Activated CD4-positive, alpha-beta T cell treated with anti-CD3 and anti-CD28 coated beads for 24 hours (primary cell): ENCODE measurements at places on chromosomes 1 and 21.

- no peak for DNase-seq
These were observed 90.4 kb downstream of the GLIS1 start for GRCh38 chr1:53648516-53648915.

GRCh38 chr21:46457801-46458314 lies 833 bp upstream of the DIP2A start:
- DNase-seq = peak; percentile 10

- no peak for DNase-seq
These were observed 40.0 kb downstream of the PRAMEF20 start for GRCh38 chr1:13450204-13450603.

DNA sequence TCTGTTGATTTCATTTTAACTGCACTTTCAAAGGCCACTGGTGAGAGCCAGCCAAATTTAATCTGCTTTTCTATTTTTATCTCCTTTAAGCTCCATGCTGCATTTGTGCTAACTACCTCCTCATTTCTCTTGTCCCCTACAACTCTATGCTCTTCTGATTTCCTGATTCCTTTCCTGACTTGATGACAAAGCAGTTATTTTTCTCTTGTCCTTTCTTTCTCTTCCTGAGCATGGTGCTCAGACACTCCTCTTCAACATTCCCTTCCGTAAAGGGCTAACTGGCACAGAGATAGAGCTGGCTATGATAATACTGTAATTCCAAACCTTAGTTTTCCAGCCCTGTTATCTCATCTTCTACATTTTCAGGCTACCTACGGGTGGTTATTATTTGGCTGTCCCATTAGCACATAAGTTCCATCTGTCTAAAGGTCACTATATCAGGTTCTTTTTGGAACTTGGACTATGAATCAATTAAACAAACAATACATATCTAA lies 6.8 kb upstream of the BCAS2 start:
- DNase-seq = no peak

- DNase-seq = no peak
These were observed at the start of gene GNG4 for GRCh38 chr1:235649368-235650163. GNG4 (minus strand) TSS chr1:235649784; CDS start chr1:235583838, 65,946 bp downstream.

DNA sequence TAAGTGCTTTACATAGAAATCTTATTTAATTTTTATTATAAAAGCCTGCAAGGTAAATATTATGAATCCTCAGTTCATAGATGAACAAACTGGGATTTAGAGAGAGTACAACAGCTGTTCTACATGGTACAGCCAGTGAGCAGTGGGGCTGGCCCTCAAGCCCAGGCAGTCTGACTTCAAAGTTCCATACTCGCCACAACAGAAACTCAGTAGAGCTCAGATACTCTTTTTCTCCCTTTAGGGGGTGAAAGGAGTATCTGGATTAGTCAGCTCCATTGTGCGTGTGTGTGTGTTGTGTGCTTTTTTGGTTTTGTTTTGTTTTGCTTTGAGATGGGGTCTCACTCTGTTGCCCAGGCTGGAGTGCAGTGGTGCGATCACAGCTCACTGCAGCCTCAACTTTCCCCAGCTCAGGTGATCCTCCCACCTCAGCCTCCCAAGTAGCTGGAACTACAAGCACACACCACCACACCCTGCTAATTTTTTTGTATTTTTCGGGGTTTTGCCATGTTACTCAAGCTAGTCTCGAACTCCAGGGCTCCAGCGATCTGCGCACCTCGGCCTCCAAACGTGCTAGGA lies 378.5 kb downstream of the SMYD3 start:
- no peak for DNase-seq

GRCh38 chr1:168903237-168903830 lies 174.3 kb upstream of the DPT start:
- DNase-seq = no peak

DNA sequence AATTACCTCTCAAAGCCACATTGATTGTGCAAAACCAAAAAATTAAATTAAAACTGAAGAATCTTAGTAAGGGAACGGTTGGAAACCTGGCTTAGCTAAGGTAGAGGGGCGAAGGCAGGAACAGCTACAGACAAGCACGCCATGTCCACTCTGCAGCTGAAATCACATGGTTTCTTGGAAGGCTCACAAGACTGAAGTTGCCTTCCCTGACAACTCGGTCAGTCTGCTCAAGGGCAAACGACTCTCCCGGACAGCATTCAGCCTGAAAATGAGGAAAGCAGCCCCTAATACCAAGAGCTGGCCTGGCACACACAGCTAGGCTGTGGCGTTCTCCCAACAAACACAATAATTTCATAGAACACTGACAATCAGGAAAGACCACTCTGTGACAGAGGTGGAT lies 22.7 kb upstream of the BECN2 start:
- DNase-seq = no peak

DNA sequence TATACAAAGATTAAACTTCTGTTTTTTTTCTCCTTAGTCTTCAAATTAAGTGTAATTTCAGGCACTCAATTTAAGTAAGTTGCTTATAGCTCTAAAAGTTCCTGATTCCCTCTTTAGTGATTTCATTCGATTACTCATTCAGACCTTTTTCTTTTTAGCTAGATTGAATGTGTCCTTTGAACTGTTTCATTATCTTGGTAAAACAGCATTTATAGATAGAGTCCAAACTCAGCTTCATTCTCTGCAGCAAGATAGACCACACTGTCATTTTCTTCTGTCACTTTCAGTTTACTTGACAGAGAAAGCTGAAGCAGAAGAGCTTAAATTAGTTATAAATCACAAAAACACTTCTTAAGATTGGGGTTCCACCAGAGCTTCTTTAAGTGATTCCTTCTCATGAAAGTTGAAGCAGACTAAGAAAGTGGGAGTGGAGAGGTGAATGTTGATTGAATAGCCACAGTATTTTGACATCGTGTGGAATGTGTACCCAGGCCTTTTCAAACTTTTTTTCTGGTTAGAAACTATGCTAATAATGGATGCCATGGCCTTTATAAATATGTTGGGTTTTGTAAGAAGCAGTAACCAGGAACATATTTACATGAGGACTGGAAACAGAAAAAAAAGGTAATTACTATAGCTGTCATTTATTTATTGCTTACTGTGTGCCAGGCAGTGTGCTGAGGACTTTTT lies 52.2 kb downstream of the ZBTB40 start:
- DNase-seq = no peak

DNA sequence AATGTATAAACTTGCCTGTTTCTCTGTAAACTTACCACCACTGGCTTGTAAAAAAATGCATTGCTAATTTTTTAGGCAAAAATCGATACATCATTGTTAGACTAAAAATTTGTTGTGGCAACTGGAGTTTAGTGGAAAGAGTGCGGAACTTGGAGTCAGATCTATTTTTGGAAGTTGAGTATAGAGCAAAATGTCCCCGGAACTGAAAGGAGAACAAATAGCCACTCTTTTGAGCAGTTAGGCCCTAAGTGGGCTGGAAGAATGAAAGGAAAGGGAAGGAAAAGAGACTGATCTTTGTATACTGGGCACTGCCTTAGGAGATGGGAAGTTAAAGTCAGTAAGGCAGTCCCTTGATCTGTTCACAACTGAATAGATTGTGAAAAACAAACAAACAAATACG lies 30.2 kb downstream of the OPTC start:
- no peak for DNase-seq

DNA sequence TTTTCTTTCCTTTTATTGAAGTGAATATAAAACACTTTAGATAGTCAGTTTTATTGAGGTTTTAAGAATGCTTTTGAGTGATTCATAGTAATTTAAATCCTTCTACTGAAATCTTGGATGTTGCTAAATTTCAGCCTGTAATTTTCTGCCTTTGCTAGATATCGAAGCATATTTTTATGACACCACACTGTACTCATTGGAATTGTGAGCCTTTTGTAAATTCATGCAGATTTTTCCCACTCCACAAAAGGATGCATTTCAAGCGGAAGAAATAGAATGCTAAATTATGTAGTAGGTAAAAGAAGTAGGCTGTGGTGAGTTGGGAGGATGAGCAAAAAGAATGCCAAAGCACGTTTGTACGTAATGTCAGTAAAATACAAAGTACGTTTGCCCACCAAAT lies 13.8 kb downstream of the SNX7 start:
- DNase-seq = no peak

- DNase-seq = no peak
These were observed 25.6 kb downstream of the OR10J5 start for GRCh38 chr1:159510229-159510541.

GRCh38 chr1:112618114-112618720 lies 724 bp downstream of the ST7L start:
- no peak for DNase-seq

DNA sequence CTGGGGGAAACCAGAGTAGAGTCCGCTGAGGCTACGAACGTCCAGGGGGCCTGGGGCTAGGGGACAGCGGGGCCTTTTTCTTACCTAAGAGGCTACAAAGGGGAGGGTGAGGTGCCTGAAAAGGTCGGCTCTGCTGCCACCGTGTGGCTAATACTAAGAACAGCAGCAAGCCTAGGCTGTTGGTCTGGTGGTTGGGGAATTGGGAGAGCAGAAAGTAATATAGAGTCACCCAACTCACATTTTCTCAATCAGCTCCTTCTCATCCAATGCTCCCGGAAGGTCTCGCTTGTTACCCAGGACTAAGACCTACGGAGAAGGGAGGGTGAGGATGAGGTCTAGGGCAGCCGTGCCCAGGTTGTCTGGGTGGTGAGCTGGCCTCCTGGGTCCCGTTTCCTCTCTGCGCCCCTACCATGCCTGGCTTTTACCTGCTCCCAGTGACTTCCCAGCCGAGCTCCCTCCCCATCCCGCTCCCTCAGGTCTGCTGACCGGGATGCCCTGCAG lies 9.3 kb downstream of the ARL8A start:
- no peak for DNase-seq

DNA sequence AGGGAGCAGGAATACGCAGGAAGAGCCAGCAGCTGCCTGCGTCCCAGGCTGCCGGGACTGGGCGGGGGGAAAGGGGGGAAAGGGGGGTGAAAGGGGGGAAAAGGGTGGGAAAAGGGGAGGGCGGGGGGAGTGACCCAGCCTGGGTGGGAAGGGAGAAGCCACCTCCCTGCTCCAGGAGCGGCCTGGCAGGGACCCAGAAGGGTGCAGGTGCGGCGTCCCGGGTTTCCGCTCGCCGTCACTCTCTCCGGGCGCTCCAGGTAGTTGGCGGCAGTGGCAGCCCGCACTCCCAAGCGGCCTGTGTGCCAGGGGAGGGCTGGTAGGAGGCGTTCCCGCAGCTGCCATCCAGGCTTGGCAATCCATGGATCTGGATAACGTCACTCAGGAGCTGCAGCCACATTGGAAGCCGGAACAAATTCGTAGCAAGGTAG lies 141.0 kb upstream of the NGF start:
- DNase-seq = no peak

DNA sequence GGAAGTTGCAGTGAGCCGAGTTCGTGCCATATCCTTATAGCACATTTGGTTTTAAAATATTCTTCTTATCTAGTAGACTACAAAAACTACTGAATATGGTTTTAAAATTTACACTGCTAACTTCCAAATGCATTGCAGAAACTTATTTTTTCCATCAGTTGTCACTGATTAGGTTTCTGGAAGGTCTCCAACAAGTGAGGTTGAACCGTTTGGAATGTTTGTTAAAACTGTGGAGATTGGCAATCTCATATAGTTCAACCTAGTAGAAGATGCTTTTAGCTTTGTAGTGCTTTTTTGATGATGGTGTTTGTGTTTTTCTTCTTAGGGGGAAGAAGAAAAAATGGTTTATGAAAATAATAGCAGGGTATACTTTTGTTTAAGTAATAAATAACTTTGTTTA lies 12.9 kb downstream of the CENPF start:
- no peak for DNase-seq

DNA sequence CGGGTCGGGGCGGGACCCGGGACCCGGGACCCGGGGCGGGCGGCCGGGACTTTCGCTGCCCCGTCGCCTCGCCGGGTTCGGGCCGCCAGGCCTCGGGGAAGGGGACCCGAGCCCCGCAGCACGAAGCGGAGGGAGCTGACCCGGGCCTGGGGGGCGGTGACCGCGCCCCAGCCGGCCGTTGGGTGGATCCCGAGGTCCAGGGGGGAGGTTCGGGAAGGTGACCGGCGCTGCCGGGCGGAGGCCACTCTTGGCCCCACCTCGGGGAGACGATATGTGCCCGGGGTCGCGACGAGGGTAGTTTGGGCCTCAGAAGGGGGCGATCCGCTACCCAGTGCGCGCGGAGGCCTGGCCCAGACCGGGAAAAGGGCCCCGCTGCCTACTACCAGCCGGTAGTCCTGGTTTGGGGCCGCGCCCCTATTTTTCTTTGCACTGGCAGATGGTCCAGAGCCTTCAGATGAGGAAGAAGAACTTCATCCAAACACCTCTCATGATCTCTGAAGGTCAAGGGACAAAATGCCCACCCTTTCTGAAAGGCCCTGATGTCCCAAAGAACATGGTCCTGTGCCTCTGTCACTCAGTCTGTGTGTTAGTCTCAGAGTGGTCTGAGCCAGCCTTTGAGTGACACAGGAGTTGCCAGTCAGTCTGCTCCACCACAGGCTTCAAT lies 766 bp downstream of the AGO4 start:
- no peak for DNase-seq

- no peak for DNase-seq
These were observed 357.0 kb upstream of the PRMT6 start for GRCh38 chr1:106699433-106699832.

DNA sequence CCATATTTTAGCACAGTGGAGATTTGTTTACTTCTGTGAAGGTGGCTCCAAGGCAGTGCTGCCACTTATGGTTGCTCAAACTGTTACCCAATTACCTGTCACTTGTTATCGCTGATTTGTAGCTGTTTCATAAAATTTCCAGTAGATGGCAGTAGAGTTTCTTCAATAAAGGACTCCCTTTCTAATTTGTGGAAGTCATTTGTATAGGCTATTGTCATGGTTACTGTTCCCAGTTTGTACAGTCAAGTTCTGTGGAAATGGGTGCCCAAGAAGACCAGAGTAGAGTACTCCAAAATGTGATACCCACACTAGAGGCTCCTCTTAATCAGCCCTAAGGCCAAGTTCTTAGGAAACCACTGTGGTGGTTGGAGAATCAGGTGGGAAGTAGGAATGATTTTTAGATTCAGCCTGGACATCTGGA lies 186.1 kb downstream of the CLEC20A start:
- no peak for DNase-seq

DNA sequence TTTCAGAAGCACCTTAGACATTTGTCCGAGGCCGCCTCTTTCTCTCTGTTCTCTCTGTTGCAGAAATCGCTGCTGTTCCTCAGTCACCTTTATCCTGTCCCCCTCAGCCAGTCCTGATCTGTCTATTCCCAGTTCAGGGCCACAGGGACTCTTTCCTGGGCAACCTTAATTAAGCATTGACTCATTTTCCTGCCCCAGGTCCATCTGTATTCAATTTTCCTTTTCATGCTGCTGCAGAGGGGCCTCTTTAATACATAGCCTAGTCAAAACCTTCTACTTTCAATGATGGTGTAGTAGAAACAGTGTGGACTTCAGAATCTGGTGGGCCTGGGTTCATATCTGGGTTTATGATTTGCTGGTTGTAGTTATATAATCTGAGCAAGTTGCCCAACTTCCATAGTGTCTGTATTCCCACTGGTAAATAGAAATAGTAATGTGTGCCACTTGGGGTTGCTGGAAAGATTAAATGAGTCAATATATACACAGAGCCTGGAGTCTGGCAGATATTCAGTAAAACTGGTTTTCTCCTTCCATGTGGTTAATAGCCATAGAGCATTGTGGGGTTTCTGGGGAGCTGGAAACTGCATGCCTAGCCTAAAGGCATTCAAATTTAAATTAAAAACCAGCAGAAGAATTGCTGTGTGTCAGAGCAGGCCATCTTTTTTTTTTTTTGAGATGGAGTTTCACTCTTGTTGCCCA lies 4.5 kb downstream of the TRAF5 start:
- no peak for DNase-seq
